Prostate gland (tissue), 2 donors: ENCODE measurements at places on chromosomes 16 and 17.

GRCh38 chr16:81181013-81181720 lies 57.3 kb upstream of the BCO1 start:
- DNase-seq = peak; percentile 58

DNA sequence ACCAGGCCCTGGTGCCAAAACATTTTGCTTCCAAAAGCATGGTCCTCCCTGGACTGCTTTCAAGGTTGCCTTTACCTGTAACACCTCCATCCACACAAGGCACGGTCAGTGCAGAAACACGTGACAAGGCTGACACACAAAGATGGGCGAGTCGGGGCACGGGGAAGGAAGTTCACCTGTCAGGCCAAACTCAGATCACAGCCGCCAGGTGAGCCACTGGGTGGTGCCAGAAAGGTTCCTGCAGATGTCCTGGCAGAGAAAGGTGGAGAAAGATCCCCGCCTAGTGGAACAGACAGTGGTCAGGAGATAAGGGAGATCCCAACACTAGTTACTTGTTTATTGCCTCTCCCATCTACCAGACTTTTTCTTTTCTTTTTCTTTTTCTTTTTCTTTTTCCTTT lies 155.3 kb downstream of the AIPL1 start:
- peak; percentile 33 for DNase-seq

- no peak for DNase-seq
Observed at GRCh38 chr16:75385507-75386152, 47.7 kb downstream of the CFDP1 start.

GRCh38 chr17:15154618-15155017 lies 110.5 kb downstream of the PMP22 start:
- no peak for DNase-seq

DNA sequence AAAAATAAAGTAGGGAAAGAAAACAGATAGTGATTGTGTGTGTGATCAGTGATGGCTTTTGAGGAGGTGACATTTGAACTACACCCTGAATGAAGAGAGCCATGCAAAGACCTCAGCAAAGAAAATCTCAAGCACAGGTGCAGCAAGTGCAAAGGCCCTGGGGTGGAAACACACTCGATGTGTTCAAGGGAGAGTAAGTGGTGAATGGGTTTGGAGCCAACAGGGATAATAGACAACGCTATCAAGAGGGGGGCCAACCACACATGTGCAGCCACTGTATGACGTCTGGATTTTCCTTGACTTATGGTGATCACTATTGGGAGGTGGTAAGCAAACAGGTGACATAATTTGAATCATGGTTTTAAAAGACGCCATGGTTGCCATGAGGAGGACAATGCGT lies 564.2 kb downstream of the WWOX start:
- DNase-seq = no peak

- peak; percentile 84 for DNase-seq
Observed at GRCh38 chr16:68528686-68529379, 10.3 kb upstream of the ZFP90 start.

- DNase-seq = peak; percentile 80
Observed at GRCh38 chr16:83926726-83927397, 26.2 kb upstream of the OSGIN1 start.

- no peak for DNase-seq
Observed at GRCh38 chr16:46756772-46757171, 8.6 kb upstream of the MYLK3 start.

DNA sequence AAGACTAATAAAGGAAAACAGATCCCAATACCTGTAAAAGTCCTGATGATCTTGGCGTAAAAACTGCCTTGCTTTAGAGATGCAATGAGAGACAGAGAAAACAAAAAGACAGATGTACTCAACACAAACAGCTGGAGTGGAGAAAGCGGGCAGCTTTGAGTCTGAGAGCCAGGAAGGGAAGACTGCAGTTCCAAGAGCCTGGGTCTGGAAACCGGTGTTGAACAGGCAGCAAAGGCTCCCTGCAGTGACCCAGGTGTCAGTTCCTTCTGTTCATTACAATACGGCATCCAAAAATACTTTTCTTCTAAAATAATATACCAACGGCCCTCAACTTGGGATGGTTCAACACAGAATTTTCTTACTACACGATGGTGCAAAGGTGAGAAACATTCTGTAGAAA lies 29.6 kb downstream of the VPS53 start:
- no peak for DNase-seq

- no peak for DNase-seq
Observed at GRCh38 chr16:72612256-72612655, 435.7 kb downstream of the ZFHX3 start.

GRCh38 chr17:27451906-27452305 lies 4.3 kb upstream of the KSR1 start:
- DNase-seq = no peak

- no peak for DNase-seq
Observed at GRCh38 chr16:62102588-62102987, 66.3 kb upstream of the CDH8 start.

DNA sequence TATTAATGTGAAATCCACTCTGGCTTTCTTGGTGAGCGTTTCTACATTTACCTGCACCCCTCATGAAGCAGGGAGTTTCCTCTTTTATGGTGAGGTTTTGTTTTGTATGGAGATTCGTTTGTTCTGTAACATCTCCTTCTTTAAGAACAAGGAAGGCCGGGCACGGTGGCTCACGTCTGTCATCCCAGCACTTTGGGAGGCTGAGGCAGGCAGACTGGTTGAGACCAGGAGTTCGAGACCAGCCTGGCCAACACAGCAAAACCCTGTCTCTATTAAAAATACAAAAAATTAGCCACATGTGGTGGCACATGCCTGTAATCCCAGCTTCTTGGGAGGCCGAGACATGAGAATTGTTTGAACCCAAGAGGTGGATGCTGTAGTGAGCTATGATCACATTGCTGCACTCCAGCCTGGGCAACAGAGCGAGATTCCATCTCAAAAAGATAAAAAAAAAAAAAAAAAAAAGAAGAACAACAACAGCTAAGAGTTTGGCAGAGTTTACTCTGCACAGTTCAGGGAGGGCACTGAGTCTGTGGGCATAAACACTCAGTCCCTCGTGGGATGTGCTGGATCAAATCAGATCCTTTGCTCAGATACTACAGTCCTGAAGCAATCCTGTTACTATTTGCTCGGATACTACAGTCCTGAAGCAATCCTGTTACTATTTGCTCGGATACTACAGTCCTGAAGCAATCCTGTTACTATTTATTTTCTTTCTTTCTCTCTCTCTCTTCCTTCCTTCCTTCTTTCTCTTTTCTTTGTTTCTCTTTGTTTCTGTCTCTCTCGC lies 28.9 kb downstream of the ADCY9 start:
- no peak for DNase-seq

GRCh38 chr16:72044296-72044695 lies 10.0 kb upstream of the HP start:
- no peak for DNase-seq

- peak; percentile 69 for DNase-seq
Observed at GRCh38 chr17:42675965-42676423, 800 bp downstream of the PLEKHH3 start.

DNA sequence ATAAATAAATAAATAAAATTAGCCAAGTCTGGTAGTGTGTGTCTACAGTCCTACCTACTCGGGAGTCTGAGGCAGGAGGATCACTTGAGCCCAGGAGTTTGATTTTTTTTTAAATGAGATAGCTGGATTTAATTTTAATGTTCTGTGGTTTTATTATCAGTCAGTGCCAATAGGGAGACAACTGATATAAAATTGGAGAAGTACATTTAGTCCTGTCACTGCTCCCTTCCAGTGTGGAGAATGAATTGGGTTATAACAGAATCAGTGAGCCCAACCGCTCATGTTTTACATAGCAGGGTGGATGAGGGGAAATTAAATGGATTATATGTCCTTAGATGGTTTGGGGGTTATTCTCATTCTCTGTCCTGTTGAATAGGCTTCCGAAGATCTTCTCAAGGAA lies 6.2 kb downstream of the NME1 start:
- no peak for DNase-seq

DNA sequence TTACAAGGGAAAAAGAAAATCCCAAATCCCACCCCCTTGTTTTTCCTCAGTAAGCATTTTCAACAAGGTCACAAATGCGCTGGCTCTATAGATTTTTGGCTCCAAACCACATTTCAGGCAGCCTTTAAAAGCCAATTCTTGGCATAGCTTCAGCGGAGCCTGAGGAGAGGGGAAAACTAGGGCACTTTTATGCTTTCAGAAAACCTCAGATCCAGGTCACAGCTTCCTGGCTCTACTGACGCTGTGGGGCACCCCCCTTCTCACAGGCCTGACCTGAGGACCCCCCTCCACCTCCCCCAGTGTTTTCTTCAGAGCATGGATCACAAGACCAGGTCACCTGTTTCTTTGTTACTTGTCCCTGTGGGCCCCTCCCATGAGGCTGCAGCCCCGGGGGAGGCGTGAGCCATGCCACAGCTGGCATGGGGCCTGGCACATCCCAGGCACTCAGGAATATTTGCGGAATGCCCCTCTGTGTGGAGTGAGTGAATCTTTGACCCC lies 30.1 kb upstream of the MTSS2 start:
- DNase-seq = no peak

DNA sequence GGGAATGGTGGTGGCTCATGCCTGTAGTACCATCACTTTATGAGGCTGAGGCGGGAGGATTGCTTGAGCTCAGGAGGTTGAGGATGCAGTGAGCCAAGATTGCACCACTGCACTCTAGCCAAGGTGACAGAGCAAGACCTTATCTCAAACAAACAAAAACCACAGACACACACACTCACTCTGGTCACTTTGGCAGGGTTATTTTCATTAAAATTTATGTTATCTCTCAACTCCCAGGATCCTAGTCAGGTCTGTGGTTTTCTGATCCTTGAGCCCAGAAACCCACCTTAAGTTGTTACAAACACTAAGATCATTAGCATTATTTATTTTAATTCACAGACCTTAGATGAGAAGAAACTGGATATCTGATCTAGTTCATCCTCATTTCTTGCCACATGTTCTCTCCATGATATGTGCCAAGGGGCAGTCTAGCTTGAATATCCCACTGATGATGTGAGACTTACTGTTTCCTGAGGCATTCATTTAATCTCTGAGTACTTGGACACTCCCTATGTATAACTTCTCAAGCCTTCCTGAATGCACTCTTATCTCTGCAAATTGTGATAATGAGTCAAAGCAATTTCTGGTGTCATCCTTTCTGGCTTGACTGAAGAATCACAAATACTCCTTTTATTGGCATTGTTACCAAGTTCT lies 9.6 kb downstream of the ABHD15 start:
- no peak for DNase-seq

GRCh38 chr17:76791053-76791980 lies 53.4 kb downstream of the MFSD11 start:
- no peak for DNase-seq

GRCh38 chr17:22514767-22515320 lies 822.5 kb downstream of the KCNJ18 start:
- no peak for DNase-seq
